NCI-H524 (cell line): ENCODE measurements at places on chromosomes 13 and 19.

- no peak for DNase-seq
These were observed 60.1 kb upstream of the PEG3 start for GRCh38 chr19:56900573-56901097.

GRCh38 chr13:22562116-22562515 lies 618.7 kb upstream of the SGCG start:
- DNase-seq, result peak; percentile 73

- no peak for DNase-seq
These were observed 19.7 kb downstream of the ELF1 start for GRCh38 chr13:40999416-40999815.

GRCh38 chr13:95352486-95352885 lies 51.2 kb upstream of the ABCC4 start:
- DNase-seq, result no peak

DNA sequence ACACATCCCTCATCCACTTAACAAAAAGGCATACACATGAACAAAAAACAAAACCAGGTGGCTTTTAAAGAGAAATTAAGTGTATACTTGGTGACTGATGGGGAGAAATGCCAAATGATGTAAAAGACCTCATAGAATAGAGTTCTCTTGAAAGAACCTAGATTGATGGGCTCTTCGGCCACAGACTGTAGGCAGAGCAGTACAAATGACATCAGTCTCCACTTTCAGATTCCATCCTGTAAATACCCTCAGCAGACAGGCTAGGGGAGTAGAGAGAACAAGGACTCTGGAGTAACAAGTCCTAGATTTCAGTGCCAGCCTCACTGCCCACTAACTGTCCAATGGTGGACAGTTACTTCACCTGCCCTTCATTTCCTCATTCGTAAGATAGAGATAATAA lies 203.8 kb downstream of the MZT1 start:
- no peak for DNase-seq

- DNase-seq, result no peak
These were observed 19.8 kb upstream of the CEACAM4 start for GRCh38 chr19:41646589-41647204.

- peak; percentile 47 for DNase-seq
These were observed 7.3 kb upstream of the DGKH start for GRCh38 chr13:42041011-42041683.

GRCh38 chr13:80824229-80824628 lies 483.3 kb upstream of the SPRY2 start:
- DNase-seq, result no peak

- no peak for DNase-seq
These were observed 3.2 kb downstream of the CPB2 start for GRCh38 chr13:46101484-46102254.

GRCh38 chr13:112066624-112067004 lies 335 bp upstream of the SOX1 start:
- DNase-seq, result peak; percentile 87

- peak; percentile 49 for DNase-seq
These were observed 44.2 kb downstream of the WASF3 start for GRCh38 chr13:26601669-26602068.

- no peak for DNase-seq
These were observed 72.8 kb downstream of the ATP7B start for GRCh38 chr13:51938454-51938853.

DNA sequence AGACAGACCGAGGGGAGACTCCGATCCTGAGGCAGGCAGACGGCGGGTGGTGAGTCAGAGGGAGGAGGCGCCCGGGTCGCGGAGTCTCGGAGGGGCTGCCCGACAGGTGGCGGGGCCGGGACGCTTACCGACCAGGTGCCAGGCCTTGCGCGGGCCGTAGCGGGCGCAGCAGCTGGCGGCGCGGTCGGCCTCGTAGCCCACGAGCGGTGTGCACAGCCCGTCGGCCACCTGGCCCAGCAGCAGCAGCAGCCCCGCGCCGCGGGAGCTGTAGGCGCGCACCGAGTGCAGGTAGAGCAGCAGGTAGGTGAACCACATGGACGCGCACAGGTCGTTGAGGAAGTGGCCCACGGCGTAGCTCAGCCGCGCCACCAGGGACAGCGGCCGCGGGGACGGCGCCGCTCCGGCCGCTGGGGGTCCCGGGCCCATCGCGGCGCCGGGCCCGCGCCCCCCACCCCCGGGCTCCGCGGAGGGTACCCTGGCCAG lies 367 bp downstream of the MFSD12 start:
- no peak for DNase-seq

DNA sequence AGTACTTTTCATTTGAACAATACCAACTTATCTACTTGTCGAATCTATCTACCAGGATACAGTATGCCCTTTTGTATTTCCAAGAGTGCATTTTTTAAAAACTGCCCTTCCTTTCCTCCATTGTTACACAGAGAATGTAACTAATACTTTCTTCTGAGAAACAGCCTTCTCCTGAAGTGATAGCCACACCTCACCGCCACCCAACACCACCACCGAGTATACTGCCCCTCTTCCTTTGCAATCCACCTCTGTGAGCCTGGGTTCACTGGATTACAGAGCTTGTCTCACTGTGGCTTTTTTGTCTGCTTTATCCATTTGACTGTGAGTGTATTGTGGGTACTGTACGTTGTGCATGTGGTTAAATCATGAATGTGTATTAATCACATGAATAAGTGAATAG lies 305.4 kb downstream of the KLF12 start:
- no peak for DNase-seq

DNA sequence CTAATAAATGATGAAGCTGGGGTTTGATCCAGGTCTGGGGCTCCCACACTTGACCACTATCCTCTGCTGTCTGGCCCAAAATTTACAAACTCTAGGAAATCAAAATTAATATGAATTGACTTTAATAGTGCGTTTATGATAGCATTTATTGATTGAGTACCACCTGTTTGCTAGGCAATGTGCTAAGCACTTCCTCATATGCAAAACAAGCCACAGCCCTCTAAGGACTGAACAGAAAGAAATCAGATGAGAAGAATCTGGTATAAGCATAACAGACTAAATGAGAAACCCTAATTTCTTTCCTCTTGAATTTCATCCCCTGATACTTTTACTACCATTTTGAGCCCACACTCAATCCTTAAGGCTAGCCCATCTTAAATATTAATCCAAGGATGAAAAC lies 6.6 kb upstream of the MLNR start:
- DNase-seq, result no peak

GRCh38 chr13:39244561-39245230 lies 206.4 kb downstream of the NHLRC3 start:
- DNase-seq, result no peak

DNA sequence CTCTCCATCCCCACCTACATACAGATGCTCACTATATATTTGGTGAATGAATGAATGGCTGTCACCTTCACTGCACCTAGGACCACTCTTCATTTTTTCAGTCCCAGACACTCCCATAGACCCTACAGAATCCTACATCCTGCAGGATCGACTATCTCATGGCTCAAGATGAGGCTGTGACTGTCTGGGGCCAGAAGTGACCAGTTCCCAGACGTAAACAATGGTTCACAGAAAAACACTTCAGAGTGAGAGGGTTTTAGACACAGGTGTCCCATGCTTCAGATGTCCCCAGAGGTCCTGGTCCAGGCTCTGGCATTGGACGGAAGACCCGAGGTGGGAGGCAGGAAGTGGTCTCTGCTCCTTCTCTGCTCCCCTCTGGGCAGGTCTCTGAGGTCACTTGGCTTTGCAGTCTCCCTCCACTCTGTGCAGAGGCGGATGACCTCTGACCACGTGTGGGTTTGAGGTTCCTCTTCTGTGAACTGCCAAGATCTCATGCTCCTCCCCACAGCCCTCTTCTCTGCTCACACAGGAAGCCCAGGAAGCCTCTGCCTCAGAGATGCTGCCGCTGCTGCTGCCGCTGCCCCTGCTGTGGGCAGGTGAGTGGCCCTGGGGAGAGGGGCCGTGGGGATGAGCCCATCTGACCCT lies 24.9 kb downstream of the SIGLEC7 start:
- no peak for DNase-seq

GRCh38 chr13:31769575-31769974 lies 30.2 kb downstream of the RXFP2 start:
- DNase-seq, result no peak

GRCh38 chr19:44813070-44813840 lies 4.4 kb downstream of the BCAM start:
- DNase-seq, result no peak

- peak; percentile 23 for DNase-seq
These were observed 64.1 kb upstream of the ADGRE5 start for GRCh38 chr19:14317157-14317556.

GRCh38 chr19:3161453-3161852 lies 17.1 kb upstream of the S1PR4 start:
- DNase-seq, result no peak

- DNase-seq, result no peak
These were observed 54.6 kb upstream of the KCTD4 start for GRCh38 chr13:45255247-45255987.

DNA sequence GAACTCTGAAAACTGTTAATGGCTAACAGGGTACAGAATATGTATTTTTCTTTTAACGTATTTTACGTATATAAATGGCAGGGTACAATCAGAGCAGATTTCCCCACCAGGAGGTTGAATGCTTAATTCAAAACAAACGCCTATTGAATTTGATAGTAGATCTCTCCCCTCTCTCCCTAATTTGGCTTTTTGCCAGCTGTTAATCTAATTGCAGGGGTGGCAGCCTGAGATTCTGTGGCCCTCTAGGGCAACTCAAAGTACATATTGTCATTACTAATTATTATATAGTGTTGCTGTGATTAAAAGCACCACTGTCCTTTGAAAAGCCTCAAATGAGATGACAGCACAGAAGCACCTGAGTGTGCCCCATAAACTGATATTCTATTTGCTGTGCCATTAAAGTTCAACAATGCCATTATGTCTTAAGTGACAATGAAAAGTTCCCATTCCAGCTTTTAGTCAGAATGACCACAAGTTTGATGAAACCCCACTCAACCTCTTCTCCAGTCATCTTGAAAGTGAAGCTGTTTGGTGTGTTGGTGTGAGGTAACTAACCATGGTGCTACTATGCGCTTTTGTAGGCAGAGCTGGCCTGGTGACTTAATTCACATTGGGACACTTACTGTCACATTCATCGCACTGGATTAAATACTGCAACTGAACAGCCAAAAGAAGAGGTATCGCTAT lies 351.4 kb downstream of the KCNRG start:
- DNase-seq, result peak; percentile 6

- no peak for DNase-seq
These were observed 31.6 kb upstream of the CACTIN start for GRCh38 chr19:3658004-3658869.

DNA sequence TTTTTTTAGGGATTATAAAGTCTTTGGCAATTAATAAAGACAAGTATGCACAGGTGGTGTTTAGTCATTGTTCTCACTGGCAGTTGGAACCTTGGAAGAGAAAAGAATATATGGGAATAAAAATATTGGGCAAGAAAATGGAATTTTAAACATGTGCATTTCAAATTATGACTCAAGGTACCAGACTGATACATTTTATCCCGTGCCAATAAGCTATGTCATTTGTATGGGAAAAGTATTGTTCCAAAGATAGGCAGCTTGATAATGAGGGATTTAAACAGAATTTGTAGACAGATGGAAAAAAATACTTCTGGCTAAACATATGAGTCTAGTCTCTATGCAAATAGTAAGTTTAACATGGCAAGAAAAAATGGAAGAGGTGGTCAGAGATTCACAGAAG lies 169.5 kb upstream of the UFM1 start:
- no peak for DNase-seq

GRCh38 chr13:91955546-91956355 lies 557.3 kb downstream of the GPC5 start:
- no peak for DNase-seq

DNA sequence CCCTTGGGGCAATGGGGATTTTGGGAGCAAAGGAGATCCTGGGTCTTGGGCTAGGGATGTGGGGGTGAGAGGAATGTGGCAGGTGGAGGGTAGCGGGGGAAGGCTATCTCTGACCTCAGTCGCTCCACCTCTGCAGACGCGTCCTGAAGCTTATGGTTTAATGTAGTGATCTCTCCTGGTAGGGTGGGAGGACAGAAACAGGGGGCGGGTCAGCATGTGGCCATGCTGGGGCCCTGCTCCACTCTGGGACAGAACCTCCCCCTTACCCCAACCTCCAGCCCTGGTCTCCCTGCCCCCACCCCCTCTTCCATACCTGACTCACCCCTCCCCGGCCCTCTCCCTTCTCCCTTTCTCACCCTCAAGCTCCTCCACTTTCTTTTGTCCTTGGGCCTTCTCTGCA lies 1.4 kb downstream of the BST2 start:
- DNase-seq, result no peak

- DNase-seq, result no peak
These were observed 435.3 kb downstream of the KLF12 start for GRCh38 chr13:73698859-73699258.

GRCh38 chr13:102097708-102098107 lies 304.1 kb downstream of the FGF14 start:
- peak; percentile 45 for DNase-seq

DNA sequence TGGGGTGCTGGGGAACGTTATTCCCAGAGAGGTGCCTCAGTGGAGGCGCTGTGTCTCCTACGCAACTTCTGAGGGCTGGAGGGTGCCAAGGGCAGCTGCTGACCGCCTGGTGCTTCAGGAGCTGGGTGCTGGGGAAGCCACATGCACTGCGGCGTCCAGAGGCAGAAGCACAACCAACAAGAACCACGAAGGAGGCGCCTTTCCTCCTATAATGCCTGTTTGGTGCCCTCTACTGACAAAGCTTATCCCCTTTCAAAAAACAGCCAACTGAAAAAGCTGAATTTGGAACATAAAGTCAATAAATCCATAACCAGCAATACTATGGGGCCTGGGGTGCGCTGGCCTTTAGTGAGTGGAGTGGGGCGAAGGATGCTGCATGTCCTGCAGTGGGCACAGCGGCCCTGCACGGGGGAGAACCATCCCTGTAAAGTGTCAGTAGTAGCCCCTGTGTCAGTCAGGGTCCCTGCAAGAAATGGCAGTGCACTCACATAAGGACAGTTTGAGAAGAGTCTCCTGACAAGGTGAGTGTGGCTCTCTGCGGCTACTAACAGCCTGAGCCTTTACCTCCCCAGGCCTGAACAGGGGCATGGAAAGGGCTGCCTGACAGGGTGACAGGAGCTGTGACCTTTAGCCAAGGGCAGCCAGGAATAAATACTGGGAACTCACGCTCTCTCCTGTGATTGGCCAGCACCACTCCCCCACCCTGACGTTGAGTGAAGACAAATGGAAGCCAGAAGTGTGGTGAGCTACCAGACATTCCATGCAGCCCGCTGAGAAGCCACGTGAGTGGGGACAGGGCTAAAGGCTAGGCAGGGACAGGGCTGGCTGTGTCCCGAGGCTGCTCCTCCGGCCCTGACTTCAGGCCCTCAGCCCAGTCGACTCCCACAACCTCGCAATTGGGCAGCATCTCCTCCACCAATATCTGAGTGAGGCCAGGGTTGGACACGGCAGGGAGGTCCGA lies 4.5 kb upstream of the B3GNT8 start:
- peak; percentile 24 for DNase-seq

DNA sequence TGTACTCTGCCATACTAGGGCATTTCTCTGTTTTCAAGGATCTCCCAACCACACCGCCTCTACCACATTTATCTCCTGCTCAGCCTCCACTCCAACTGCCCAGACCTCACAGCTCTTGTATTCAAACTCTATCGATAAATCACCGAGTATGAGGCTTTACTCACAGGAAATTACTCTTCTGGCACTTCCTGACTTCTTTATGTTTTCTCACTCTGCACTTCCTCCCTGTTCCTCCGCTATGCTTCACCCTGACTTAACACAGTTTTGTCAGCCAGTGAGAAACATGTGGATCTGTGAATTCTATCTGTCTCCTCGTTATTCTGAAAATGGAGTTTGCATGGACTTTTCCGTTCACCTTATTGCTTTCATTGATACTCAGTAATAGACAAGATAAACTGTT lies 2.6 kb upstream of the CARD8 start:
- DNase-seq, result no peak

- no peak for DNase-seq
These were observed 44.5 kb downstream of the MLLT1 start for GRCh38 chr19:6235031-6235951.

- DNase-seq, result no peak
These were observed 44.0 kb downstream of the MIPEP start for GRCh38 chr13:23845105-23845725.
